ENCODE measurements at places on chromosomes 12 and 14. TPM values are rescaled to one million over a fixed set of nuclear protein-coding genes. Genes with fewer than 3 reads are reported as not detected.

- peaks cover 49% of the 10 kb centered on the region for H3K4me1 ChIP-seq
- DNase-seq, result no peak
- H3K4me3 ChIP-seq, result peak overlapping the region; percentile 70
- H3K36me3 ChIP-seq, result no peaks in the 10 kb centered on the region
- H3K27me3 ChIP-seq, result no peaks in the 10 kb centered on the region
Measured at GRCh38 chr14:55274146-55274545, 2.9 kb downstream of the FBXO34 start.

DNA sequence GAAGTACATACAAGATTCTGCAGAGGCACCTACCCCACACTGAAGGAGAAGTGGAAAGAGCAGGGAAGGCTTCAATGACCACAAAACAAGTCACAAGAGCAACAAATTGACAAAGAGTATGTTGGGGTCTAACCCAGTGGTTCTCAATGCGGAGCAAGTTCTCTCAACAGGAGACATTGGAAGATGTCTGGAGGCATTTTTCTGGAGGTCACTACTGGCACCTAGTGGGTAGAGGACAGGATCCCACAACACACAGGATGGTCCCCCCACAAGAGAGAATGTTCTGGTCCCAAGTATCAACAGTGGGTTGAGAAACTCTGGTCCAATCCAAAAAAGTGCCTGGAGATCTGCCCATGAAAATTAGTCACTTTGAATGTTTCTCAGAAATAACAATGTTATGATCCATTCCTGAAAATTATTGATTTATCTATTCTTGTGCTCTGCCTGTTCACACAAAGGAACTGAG lies 3.4 kb downstream of the SSH1 start:
- H3K4me1 ChIP-seq, result peaks cover 72% of the 10 kb centered on the region
- H3K27ac ChIP-seq, result peak overlapping the region; percentile 80
- H3K27me3 ChIP-seq, result no peaks in the 10 kb centered on the region
- no peak overlapping the region for H3K4me3 ChIP-seq

DNA sequence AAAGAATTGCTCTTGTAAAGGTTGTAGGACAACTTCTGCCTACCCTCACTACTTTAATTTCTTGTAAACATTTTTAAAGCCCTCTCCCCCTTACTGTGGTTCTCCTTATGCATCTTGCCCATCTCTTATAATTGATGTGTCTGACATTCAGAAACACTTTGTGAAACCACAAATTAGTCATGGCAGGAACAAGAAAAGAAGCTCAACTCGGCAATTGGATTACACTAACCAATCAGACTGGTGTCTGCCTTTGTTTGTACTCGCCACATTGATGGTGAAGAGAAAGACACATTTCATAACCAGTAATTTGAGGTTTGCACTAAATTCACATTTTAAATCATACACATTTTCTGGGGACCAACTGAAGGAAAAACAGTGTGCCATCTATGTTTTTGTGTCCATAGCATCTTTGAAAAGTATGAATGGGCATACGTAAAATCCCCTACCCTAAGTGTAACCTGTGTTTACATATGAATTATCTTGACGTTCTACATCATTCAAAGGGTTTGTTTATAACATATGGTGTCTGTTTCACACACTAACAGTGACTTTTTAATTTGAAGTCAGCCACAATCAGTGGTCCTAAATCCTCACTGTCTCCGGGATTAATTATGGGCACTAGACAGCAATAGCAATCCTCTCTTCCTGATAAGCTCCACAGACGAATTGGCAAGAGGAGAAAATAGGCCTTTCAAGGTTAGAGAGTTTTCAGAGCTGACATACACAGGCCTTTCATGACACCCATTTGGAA lies 49.9 kb downstream of the OTX2 start:
- no peak overlapping the region for H3K4me3 ChIP-seq
- H3K27ac ChIP-seq, result no peak overlapping the region
- H3K4me1 ChIP-seq, result no peaks in the 10 kb centered on the region
- DNase-seq, result no peak

DNA sequence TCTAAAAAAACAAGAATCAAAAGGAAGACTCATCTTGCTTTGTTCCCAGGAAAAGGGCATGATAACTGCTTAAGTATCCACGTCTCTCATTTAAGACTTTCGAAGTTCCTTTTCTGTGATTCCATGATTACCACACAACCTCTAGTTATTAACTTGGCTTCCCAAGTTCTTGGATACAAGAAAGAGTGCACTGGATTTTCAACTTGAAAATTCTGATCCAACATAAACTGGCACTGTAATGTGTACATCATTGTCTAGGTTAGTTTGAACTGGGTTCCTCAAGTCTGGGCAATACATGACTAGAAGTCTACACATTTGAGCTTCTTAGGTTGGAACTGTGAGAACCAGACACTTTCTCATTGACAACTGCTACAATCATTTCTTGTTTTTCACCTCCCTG lies 1.6 kb downstream of the KLHL28 start:
- H3K4me1 ChIP-seq, result peaks cover 9% of the 10 kb centered on the region
- H3K4me3 ChIP-seq, result peak overlapping the region; percentile 66
- DNase-seq, result no peak
- H3K36me3 ChIP-seq, result no peaks in the 10 kb centered on the region

DNA sequence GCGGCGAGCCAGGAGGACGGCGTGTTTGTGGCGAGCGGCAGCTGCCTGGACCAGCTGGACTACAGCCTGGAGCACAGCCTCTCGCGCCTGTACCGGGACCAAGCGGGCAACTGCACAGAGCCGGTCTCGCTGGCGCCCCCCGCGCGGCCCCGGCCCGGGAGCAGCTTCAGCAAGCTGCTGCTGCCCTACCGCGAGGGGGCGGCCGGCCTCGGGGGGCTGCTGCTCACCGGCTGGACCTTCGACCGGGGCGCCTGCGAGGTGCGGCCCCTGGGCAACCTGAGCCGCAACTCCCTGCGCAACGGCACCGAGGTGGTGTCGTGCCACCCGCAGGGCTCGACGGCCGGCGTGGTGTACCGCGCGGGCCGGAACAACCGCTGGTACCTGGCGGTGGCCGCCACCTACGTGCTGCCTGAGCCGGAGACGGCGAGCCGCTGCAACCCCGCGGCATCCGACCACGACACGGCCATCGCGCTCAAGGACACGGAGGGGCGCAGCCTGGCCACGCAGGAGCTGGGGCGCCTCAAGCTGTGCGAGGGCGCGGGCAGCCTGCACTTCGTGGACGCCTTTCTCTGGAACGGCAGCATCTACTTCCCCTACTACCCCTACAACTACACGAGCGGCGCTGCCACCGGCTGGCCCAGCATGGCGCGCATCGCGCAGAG lies 873 bp downstream of the PLXNC1 start:
- no peak overlapping the region for H3K27ac ChIP-seq
- no peaks in the 10 kb centered on the region for H3K36me3 ChIP-seq
- no peaks in the 10 kb centered on the region for H3K4me1 ChIP-seq
- peak overlapping the region; percentile 38 for H3K4me3 ChIP-seq
- DNase-seq, result no peak

DNA sequence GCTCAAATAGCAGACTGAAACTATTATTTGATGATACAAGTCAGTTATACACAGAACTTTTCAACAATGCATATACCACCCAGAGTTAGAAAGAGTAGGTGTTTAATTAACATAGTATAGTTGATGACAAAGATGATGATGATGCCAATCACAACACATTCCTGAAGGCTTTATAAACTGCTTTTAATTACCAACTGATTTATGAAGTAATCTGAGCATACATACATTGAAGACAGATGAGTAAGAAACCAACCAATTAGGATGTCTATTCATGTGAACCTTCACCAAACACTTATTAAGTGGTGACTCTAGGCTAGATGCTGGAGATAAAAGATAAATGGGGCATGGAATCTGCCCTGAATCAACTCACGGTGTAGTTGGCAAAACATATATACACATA lies 600.9 kb upstream of the FLRT2 start:
- no peak overlapping the region for H3K4me3 ChIP-seq
- no peak for DNase-seq
- H3K4me1 ChIP-seq, result no peaks in the 10 kb centered on the region
- H3K27me3 ChIP-seq, result no peaks in the 10 kb centered on the region
- no peak overlapping the region for H3K27ac ChIP-seq

DNA sequence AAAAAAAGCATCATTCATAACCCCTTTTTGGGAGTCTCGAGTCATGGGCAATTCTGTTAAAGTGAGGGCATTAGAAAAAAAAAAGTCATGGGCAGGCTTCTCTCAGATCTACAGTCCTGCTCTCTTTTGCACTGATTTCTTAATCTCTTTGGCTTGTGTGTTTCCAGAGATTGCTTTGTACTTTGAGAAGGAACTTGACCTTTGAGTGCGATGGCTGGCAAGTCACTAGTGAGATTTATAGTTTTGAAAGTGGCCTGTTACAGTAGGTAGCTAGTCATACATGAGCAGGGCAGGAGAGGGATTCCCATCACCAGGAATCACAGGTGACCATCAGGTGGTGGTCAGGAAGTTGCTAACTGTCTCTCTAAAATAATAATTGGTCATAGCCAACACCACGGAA lies 119.6 kb downstream of the KCNMB4 start:
- no peaks in the 10 kb centered on the region for H3K27me3 ChIP-seq

GRCh38 chr14:22097586-22098292 lies 424.1 kb upstream of the OR4E1 start:
- no peaks in the 10 kb centered on the region for H3K4me1 ChIP-seq
- no peak overlapping the region for H3K27ac ChIP-seq
- H3K36me3 ChIP-seq, result no peaks in the 10 kb centered on the region
- no peak for DNase-seq

DNA sequence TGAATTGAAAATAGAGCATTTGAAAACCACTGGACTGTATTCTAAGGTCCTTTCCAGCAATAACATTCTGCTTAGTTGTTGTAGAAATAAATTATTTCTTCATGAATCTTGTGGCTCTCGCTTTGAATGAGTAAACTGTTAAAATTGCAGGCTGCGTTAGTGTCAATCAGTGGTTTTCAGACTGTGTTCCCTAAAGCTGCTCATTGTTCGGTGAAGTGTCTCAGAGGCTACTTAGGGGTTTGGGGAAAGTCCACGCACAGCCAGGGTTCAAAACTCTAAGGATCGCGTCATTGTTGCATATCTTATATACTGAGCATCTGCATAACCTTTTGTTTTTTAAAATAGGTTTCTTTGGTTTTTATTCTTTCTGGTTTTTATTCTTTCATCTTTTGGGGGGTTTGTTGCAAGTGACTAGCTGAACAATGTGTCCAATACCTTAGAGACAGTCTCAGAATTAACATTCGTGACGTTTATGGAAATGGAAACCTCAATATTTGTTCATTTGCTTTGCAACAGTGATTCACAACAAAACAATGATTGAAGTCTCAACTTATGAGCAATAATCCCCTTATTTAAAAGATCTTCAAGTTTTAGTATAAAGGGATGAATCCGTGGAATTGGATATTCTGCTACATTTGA lies 108.1 kb downstream of the TTLL5 start:
- no peaks in the 10 kb centered on the region for H3K27me3 ChIP-seq
- H3K4me3 ChIP-seq, result no peak overlapping the region
- peaks cover 16% of the 10 kb centered on the region for H3K36me3 ChIP-seq

DNA sequence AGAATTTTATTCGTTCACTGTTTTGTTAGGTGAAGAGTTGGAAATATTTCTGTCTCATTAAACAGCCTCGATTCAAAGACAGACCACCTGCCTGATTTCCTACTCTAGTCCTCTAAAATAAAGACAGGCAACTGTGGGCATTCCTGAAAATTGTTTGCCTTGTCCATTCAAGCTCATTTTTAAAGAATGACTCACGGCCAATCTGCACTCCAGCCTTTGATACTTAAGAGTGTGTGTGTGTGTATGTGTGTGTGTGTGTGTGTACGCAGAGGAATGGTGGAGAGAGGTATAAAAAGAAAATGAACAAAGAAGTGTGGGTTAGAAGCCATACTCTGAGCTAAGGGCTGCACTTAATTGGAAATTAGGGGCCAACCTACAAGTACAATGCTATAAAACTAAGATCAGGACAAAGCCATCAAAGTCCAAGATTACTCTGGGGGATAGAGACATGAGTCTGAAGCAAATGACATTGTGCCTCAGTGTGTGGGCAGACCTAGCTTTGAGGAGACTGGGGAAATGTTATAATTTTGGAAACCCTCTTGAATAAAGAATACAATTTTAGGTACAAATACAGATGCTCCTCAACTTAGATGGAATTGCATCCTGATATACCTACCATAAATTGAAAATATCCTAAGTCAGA lies 45.6 kb upstream of the SOCS2 start:
- peaks cover 4% of the 10 kb centered on the region for H3K4me1 ChIP-seq
- H3K36me3 ChIP-seq, result no peaks in the 10 kb centered on the region
- DNase-seq, result peak; percentile 47
- no peak overlapping the region for H3K27ac ChIP-seq
- H3K4me3 ChIP-seq, result no peak overlapping the region

DNA sequence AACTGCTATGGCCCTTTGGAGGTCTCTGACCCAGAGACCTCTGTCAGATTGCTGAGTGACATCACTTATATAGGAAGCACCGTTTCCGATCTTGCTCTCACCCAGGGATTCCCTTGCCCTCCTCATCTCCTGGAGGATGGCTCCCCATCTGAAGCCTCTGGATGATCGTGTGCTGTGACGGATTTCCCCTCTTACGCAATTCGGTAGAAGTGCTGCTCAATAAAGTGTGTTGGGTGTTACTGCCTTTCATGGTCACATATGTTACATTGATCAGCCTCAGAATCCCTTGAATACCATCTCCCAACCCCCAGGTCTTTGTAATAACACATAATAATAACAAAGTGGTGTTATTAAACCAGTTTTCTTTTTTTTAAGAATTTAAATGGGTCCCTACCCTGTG lies 107.3 kb upstream of the CLEC14A start:
- no peaks in the 10 kb centered on the region for H3K4me1 ChIP-seq
- no peak overlapping the region for H3K4me3 ChIP-seq

DNA sequence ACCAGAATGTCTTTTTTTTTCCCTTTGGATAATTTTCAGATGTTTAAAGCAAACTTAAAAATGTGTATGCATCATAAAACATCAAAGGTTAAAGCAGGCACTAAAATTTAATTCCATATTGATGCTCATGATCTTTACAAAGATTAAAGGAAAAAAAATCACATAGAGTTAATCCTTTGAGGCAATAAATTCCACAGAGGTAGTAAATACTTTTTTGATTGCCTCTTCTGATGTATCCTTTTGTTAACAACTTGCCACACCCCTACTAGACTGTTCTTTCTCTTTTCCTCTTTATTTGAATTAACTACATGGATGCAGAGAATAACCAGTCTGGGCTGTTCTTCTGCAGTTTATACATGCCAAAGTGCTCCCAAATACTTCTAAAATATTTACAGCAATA lies 45.2 kb upstream of the KCNJ8 start:
- DNase-seq, result no peak
- peaks cover 3% of the 10 kb centered on the region for H3K4me1 ChIP-seq
- no peaks in the 10 kb centered on the region for H3K36me3 ChIP-seq
- H3K27me3 ChIP-seq, result no peaks in the 10 kb centered on the region
- H3K27ac ChIP-seq, result no peak overlapping the region

- H3K27ac ChIP-seq, result no peak overlapping the region
- H3K27me3 ChIP-seq, result no peaks in the 10 kb centered on the region
- no peak for DNase-seq
- H3K36me3 ChIP-seq, result no peaks in the 10 kb centered on the region
- H3K4me1 ChIP-seq, result peaks cover 2% of the 10 kb centered on the region
Measured at GRCh38 chr14:51454351-51454750, 197.4 kb upstream of the FRMD6 start.

- H3K4me1 ChIP-seq, result no peaks in the 10 kb centered on the region
- no peak overlapping the region for H3K4me3 ChIP-seq
- H3K27me3 ChIP-seq, result no peaks in the 10 kb centered on the region
- H3K36me3 ChIP-seq, result no peaks in the 10 kb centered on the region
- no peak for DNase-seq
Measured at GRCh38 chr12:82426586-82426985, 68.3 kb downstream of the METTL25 start.

CACNA2D4 gene
- 0.78 TPM for total RNA-seq

TAS2R13 gene
- total RNA-seq, result 16.4 TPM

DDIT3 gene
- total RNA-seq, result 47.9 TPM

CMKLR1 gene
- total RNA-seq, result 2.1 TPM
